ENCODE measurements at places on chromosomes 7 and 10.

GRCh38 chr10:58577437-58577777 lies 64.7 kb downstream of the BICC1 start:
- peak; percentile 88 for DNase-seq

DNA sequence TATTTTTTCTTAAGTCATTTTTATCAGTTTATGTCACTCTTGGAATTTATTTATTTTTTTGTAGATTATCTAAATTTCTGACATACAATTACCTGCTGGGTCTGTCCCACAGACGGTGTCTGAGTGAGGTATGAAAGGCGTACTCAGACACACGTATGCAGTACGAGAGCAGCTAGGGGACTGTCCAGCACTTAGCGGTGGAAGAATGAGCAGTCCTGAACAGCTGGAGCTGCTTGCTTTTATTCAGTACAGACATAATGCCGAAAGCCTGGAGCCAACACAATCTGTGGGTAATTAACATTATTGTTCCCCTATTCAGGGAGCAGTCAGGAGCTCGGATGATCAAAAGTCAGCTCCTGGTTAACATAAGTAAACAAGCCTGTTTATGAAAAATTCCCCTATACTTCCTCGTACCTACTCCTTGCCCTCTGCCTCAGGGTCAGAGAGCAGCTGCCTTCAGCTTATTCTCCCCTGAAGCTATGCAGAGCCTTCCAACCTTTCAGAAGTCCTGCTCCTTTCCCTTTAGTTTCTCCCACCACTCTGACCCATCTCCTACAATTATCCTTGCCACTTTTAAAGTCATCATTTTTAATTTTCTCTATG lies 488.0 kb upstream of the POM121L12 start:
- no peak for DNase-seq

GRCh38 chr7:87312215-87312865 lies 33.1 kb upstream of the CROT start:
- peak; percentile 64 for DNase-seq

DNA sequence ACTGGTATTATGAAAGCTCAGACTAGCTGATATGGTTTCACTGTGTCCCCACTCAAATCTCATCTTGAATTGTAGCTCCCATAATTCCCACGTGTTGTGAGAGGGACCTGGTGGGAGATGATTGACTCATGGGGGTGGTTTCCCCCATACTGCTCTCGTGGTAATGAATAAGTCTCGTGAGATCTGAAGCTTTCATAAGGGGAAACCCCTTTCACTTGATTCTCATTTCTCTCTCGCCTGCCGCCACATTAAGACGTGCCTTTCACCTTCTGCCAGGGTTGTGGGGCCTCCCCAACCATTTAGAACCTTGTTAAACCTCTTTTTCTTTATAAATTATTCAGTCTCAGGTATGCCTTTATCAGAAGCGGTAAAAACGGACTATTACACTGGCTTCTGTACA lies 40.3 kb downstream of the COL13A1 start:
- no peak for DNase-seq

GRCh38 chr7:134946260-134946659 lies 40.0 kb upstream of the AGBL3 start:
- peak; percentile 75 for DNase-seq

- DNase-seq = no peak
These were observed 173.4 kb downstream of the CACNB2 start for GRCh38 chr10:18313626-18314025.

- no peak for DNase-seq
These were observed 97.8 kb upstream of the PPIF start for GRCh38 chr10:79249186-79250121.

DNA sequence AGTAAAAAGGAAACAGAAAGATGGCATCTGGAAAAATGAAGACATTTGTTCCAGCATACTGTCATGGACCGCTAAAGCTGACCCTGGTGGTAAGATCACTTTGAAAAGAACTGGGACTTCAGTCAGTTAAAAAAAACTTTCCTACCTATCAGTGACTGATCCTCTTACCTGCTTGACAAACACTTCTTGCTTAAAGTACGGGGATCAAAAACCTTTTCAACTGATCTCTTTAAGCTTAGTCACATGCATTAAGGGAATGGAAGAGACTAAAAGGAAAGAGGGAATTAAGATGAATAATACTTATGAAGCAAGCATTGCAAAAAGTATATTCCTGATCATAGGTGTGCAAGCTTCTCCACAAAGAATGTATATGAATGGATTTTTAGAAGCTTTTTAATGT lies 42.1 kb downstream of the MTERF1 start:
- DNase-seq = no peak

GRCh38 chr10:517872-518475 lies 171.5 kb downstream of the DIP2C start:
- DNase-seq = no peak

- no peak for DNase-seq
These were observed 281.1 kb downstream of the CDK14 start for GRCh38 chr7:90877201-90877600.

GRCh38 chr10:106548832-106549231 lies 615.7 kb downstream of the SORCS1 start:
- DNase-seq = no peak

DNA sequence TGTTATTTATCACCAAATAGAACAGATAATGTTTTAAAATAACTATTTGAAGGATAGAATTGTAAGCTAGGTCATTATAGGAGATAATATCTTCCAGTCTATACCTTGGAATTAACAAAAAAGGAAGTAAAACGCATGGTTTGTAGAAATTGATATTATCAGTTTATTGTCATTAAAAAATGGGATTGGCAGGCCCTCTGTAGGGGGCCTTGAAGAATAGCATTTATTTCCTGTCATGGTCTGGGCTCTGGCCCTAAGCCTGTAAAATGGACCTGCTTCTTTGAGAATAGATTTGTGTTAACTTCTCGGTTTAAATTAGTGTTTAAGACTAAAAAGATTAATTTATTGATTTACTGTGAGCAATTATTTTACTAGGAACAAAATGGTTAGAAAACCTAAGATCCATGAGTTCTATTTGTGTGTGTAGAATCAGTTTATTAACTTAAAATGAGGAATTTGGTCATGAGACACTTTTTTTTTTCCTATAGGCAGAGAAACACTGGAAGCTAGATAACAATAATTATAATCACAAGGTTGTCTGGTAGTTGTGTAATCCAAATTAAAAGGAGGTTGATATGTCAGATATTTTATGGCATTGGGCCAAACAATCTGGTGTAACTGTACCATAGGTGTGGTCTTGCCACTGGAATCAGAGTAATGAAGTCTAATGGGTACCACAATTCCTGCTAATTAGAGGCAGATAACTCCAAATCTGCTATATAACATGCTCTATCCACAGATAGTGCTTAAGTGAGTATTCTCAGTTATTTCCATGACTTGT lies 197.4 kb upstream of the FOXP2 start:
- DNase-seq = no peak

DNA sequence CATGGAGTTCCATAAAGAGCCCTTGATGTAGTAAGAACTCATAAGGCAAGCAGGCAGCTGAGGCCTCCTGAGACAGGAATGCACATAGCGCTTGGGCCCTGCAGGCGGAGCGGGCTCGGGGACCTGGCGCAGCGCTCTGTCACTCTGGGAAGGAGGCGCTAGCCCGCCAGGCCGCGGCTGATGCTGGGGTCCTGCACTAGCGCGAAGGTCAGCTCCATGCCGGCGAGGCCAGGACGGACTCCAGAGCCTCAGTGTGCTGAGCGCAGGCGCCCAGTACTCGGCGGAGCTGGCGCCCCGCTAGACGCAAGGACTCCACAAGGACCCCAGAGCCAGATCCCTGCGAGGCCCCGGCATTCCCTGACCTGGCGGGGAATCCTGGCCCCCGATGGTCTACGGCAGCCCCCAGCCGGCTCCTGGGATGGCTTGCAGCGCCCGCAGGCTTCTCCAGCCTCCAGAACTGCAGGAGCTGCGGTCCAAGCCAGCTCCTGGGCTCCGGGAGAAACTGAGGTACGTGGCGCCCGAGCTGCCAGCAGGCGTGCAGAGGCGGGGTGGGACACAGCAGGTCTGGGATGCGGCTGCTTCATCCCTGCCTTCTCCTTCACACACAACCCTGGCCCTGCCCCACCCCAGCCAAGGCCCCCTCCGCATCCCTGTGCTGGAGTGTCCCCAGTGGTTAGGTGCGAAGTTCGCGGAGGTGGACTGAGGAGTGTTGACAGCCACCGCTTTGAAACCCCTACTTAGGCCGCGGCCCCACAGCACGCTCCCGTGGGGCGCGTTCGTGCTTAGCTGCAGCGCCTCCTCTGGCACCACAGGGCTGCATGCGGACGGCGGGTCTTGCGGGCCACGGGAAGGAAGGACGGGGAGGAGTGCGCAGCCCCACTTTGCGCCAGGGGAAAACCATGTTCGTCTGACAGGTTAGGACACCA lies 761.5 kb upstream of the POM121L12 start:
- DNase-seq = no peak

- DNase-seq = no peak
These were observed 758.7 kb upstream of the CELF2 start for GRCh38 chr10:10259013-10259412.

DNA sequence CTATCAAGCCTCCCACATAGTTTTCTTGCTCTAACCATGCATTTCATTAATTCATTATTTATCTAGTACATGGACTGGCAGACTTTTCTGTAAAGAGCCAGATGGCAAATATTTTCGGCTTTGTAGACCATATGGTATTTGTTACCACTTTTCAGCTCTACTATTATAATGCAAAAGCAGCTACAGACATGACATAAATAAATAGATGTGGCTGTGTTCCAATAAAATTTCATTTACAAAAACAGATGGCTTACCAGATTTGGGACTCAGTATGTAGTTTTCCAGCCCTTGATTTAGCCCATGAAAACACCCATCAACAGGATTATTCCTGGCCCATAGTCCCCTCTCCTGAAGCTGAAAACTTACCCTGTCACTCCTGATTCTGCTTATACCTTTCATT lies 32.1 kb downstream of the PLCE1 start:
- DNase-seq = no peak

- no peak for DNase-seq
These were observed 25.1 kb upstream of the DNAJB12 start for GRCh38 chr10:72379776-72380175.

GRCh38 chr10:77821551-77821950 lies 105.0 kb downstream of the DLG5 start:
- no peak for DNase-seq

DNA sequence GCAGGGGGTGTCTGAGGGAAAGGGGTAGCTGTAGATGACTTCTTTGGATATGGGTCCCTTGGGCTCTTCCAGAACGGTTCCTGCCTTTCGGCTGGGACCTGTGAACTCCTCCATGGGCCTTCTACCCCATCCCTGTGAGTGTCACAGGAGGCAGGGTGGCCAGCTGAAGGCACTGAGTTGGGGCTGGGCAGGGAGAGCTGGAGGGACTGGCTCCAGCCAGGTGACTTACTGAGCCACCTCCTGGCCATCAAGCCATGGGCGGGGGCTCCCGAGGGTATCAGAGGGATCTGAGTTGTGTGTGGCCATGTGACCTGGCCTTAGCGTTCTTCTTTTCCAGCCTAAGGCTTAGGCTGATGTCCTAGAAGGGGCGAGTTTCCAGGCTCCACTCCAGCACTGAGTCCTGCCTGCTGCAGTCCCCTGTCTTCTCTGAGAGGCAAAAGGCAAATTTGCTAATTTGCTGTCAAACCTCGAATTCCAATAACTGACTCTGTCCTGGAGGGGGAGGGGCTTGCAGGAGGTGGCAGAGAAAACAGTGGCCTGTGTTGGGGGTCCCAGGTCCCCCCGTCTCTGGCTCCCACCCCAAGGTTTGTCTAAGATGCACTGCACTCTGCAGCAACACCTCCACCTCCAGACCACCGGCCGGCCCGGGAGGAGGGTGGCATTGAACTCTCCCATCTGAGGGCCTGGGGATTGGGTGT lies 27.2 kb downstream of the ADCYAP1R1 start:
- no peak for DNase-seq

- peak; percentile 93 for DNase-seq
These were observed 70.0 kb upstream of the ZMIZ2 start for GRCh38 chr7:44678471-44679179.

- no peak for DNase-seq
These were observed 80.0 kb downstream of the MLLT10 start for GRCh38 chr10:21614000-21614399.

GRCh38 chr10:86802473-86803108 lies 46.2 kb downstream of the BMPR1A start:
- DNase-seq = no peak

GRCh38 chr7:151551820-151552219 lies 32.1 kb upstream of the RHEB start:
- DNase-seq = no peak

- DNase-seq = no peak
These were observed 466.5 kb downstream of the PLXNA4 start for GRCh38 chr7:132109769-132110168.

- DNase-seq = no peak
These were observed 104.4 kb downstream of the TRRAP start for GRCh38 chr7:98982686-98983085.

DNA sequence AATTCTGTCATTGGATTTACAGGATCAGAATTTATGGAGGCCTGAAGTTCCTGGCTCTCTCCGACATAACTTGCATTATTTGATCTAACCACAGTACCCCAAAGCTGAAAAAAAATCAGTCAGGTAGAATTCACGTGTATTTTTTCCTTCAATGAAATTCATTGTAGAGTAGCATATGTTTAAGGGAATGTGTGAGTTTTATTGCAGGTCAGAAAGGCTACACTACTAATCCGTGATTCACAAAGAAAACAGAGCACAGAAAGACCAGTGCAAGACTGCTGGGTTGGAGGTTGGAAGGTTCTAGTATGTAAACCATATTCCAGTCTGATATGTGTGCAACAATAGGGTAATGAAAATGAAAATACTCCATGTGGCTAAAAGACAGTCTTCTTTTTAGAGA lies 247.0 kb upstream of the FERD3L start:
- DNase-seq = peak; percentile 95

- DNase-seq = no peak
These were observed 10.2 kb downstream of the TSPAN15 start for GRCh38 chr10:69461243-69462025.

- DNase-seq = peak; percentile 56
These were observed 12.8 kb downstream of the CDHR3 start for GRCh38 chr7:105975770-105976417.

DNA sequence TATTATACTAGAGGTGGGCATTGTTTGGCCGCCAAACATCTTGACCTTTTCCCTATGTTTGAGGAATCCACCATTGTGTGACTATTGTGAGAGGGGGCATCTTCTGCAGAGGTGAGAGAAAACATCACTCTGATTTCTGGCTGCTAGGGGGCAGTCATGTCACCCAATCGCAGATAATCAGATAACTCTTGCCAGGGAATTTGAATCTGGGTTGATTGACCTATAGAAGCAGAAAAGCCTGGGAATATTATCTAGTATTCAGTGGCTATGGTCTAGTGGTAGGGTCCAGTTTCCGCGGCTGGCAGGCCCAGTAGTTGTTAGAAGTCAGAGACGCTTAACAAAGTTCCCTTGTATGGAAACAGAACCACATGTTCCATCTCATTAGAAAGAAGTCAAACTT lies 808.5 kb downstream of the PHTF2 start:
- DNase-seq = peak; percentile 22

- DNase-seq = no peak
These were observed 591.1 kb downstream of the PTPRN2 start for GRCh38 chr7:157996359-157997079.

DNA sequence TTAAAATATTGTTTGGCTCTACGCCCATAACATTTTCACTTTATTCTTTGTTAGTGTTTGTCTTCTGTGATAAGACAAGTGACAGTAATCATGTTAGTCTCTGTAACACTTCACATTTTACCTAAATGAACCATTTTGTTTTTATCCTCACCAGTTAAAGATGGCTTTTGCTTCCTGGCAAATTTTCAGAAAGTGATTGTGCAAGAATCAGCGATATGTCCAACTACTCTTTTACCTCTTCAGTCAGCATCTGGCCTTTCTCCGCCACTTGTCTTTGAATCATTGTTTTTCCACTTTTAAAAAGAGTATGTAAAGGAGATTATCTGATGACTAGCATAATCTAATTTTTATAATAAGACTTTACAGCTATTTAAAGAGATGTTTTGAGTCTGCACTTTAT lies 3.5 kb downstream of the DGKB start:
- no peak for DNase-seq
